ENCODE measurements at places on chromosomes 2 and 18.

DNA sequence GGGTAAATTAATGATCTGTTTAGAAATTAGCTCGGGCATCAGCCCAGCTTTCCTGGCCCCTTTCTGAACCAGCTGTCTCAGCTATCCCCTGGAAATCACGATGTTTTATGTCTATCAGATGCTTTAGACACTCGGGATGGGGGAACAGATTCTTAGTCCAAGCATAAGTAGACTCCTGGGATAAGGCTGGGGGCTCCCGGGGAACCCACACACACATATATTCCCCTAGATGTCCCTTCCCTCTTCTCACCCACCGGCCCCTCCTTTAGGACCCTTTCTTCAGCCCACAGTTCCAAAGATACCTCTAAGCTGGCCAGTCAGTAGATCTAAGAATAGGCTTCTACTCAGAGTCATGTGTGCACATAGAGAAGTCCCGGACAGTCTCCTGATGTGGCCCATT, 151.5 kb upstream of the COPS8 start:
- no peak for DNase-seq

GRCh38 chr2:177190941-177191340, 21.7 kb upstream of the HNRNPA3 start:
- DNase-seq, result no peak

- no peak for DNase-seq
Observed at GRCh38 chr2:32938934-32939333, 7.8 kb upstream of the LTBP1 start.

DNA sequence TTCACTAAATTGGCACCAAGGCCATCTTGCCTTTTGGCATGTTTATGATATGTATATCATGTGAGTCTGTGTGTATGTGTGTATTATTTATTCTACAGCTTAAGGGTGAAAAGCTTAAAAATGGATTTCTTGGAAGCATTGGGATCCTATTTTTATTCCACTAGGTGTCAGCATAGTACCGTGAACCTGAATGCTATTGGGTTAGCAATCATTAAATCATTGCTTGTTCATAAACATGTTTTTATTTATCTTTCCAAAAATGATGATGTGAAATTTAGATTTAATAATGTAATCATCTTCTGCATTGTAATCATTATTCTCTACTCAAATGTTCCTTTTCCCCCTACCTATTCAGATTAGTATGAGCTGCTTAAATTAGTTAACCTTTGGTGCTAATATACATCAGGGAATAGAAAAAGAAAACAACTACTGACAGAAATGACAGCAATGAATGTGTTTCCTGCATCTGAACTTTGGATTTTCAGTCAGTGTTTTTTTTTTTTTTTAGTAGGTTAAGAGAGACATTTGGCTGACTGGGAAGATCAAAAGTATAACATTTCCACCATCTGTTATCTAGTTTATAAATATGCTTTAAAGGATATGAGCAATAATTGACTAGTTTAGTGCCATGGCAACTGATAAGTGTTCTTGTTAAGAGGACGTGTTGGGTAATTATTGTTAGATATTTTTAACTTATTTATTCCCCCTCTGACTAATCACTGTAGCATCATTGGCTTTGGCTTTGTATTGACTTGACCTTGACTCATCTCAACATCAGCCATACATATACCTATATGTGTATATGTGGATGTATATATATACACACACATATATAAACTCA, 14.1 kb upstream of the ZSWIM2 start:
- DNase-seq, result no peak

DNA sequence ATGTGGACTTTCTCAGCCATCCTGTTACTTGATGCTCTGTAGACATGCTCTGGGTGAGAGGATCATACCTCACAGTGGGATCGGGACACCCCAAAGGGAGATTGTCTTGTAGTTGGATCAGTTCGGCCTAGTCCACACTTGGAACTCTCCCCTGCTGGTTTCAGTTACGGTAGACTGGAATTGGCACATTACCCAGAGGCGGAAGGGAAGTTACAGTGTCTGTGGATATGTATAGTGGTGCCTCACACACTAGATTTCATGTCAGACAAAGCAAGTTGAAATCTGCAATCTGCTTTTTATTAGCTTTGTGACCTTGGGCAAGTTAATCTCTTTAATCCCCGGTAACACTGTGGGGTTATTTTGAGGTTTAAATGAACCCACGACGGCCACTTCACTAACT, 16.2 kb upstream of the CTAGE1 start:
- no peak for DNase-seq

- DNase-seq, result no peak
Observed at GRCh38 chr2:227256605-227257004, 68.4 kb upstream of the MFF start.

DNA sequence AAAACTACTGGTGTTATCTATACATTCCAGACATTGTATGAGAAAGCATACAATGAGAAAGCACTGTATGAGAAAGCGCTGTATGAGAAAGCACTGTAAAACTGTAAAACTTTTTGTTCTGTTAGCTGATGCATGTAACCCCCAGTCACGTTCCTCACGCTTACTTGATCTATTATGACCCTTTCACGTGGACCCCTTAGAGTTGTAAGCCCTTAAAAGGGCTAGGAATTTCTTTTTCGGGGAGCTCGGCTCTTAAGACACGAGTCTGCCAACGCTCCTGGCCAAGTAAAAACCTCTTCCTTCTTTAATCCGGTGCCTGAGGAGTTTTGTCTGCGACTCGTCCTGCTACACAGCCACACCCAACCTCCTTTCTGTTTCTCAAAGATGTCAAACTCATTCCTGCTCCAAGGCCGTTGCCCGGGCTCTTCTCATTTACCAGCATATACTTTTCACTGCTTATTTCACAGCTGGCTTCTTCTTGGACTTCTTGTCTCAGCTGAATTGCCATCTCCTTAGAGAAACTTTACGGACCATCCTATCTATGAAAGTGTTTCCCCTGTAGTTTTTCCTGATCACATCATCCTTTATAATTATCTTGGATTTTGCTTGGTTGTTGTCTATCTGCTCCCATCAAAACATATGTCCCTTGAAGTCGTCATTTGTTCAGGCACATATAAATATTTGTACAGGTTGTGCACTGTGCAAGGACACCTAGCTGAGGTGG, 29.8 kb upstream of the YES1 start:
- DNase-seq, result no peak

- no peak for DNase-seq
Observed at GRCh38 chr2:163565192-163565591, 170.6 kb downstream of the FIGN start.

GRCh38 chr18:79756143-79756500, 41.6 kb upstream of the KCNG2 start:
- no peak for DNase-seq

- DNase-seq, result peak; percentile 67
Observed at GRCh38 chr2:46299365-46300263, 2.4 kb downstream of the EPAS1 start.

- no peak for DNase-seq
Observed at GRCh38 chr2:29749843-29750242, 171.5 kb downstream of the ALK start.

DNA sequence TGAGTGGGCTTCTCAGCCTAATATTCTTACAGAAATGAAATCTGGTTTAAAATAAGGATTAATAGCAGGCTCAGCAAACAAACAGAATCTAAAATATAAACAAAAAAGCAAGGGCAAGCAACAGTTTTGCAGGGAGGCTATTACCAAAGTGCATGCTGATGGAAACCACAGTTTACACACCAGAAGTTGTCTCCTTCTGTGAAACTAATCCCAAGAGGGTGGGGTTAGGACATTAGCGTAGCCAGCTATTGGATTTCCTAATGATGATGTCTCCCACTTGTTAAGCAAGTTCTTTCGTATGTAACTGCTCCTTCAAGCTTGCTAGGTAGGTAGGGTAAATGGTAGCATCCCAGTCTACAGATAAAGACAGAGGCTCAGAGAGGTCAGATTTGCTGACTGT, 65.0 kb upstream of the TSPYL6 start:
- no peak for DNase-seq

- no peak for DNase-seq
Observed at GRCh38 chr2:236021499-236022057, 146.6 kb downstream of the GBX2 start.

- no peak for DNase-seq
Observed at GRCh38 chr18:63162271-63163014, 157.1 kb downstream of the BCL2 start.

DNA sequence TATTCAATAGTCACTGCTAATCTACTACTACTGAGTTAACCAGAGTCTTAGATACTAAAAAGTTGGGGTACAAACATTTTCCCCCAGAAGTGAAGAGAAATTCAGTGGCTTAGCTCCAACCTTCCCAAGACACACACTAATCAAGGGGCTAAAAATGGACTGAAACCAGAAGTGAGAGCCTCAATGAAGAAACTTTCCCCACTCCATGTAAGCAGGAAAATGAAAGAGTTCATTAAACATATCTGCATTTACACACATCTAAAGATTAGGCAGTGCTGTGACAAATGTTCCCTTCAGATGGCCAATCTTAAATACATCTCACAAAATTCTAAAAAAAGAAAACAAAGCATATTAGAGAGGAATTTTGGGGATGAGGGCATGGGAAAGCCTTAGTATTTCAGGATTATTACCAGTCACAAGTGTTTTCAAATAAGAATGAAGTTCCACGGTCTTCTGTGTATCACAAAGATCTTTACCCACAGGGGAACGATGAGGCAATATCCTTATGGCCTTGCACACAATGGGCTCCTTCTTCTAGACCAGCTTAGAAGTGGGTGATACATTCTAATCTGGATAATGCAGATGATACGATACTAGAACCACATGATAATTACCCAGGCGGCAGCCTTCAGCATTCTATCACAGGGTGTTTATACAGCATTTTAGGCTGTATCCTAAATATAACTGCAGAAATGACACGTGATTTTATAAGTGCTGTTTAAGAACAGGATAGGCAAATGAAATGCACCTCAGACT, 17.1 kb downstream of the ANKRD44 start:
- DNase-seq, result no peak

DNA sequence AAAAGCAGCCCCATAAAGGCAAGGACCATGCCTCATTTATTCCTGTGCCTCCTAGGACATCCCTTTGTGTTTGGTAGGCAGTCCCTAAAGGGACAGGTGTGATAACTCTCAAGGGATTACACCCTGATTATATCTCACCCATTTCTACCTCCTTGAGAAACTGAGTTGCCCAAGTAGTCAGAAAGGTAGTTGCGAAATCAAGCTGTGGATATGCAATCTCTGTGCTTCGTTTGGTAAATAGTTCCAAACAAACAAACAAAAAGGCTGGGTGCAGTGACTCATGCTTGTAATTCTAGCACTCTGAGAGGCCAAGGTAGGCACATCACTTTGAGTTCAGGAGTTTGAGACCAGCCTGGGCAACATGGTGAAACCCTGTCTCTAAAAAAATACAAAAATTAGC, 100.2 kb upstream of the ARL5A start:
- no peak for DNase-seq

All from ecto neural progenitor cell (in vitro differentiated cells).